Effector CD8-positive, alpha-beta T cell (primary cell): ENCODE measurements at places on chromosomes 2 and 18.

DNA sequence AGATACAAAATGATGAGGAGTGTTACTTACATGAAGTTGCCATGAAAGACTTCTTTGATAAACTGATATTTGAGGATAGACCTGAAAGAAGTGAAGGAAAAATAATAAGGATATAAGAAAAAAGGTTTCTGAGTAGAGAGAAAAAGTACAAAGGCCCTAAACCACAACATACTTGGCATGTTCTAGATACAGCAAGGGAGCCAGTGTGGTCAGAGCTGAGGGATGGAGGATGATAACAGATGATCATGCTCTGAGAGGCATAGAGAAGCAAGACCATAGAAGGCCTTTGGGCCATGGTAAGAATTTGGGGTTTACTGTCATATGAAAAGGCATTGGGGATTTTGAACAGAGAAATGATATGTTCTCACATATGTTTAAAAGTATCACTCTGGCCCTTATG lies 424.1 kb upstream of the CHST9 start:
- no peak for DNase-seq

DNA sequence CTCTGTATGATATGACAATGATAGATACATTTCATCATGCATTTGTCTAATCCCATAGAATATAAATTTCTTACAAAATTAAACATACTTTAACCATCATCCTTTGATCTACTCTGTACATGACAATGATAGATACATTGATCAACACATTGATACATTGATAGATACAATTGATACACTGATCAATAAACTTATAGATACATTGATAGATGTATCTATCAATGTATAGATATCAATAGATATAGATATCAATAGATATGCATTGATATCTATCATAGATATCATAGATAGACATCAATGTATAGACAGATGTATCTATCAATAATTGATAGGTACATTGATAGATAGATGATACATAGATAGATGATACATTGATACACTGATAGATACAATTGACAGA lies 105.4 kb downstream of the DYM start:
- DNase-seq, result no peak

GRCh38 chr2:224655006-224655537 lies 61.1 kb downstream of the CCDC195 start:
- DNase-seq, result no peak

GRCh38 chr2:18319987-18320386 lies 240.5 kb downstream of the RDH14 start:
- no peak for DNase-seq

- DNase-seq, result no peak
Measured at GRCh38 chr2:200741468-200742202, 70.1 kb upstream of the BZW1 start.

GRCh38 chr18:26034850-26035497 lies 55.4 kb downstream of the SS18 start:
- no peak for DNase-seq

- no peak for DNase-seq
Measured at GRCh38 chr2:228136027-228136426, 45.5 kb downstream of the SPHKAP start.

DNA sequence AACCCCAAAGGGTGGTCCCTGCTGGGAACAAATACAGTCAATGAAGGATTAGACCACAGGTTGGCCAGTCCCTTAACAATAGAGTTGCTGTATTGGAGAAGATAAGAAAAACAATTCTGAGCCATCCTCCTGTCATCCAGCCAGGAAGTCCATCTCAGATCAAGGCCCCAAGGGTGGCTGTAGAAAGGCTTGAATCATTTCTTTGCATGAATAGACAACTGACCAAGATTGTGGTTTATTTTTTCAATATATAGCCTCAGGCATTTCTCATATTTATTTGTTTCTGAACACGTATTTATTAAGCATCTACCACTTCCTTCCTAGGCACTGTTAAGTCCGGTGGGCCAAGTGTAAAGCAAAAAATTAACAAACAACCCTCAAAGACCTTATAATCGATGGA lies 274.4 kb upstream of the SLC14A2 start:
- no peak for DNase-seq

DNA sequence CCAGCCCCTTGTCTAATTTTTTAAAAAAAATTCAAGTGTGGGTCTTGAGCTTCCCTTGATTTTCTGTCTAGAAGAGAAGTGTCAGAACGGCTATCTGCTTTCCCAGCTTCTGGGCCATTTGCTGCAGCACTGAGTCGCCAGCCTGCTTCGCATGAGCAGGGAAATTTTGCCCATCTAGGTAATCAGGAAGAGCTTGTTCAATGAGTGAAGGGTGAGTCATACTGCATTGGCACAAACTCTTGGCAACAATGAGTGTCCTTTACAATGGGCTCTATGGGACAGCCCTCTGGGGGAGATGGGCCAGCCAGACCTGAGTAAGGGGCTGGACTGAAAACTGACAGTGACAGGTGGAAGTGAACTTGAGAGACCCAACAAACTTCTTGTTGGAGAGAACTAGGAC lies 2.4 kb upstream of the RNF144A start:
- DNase-seq, result no peak

- no peak for DNase-seq
Measured at GRCh38 chr2:128685841-128686496, 367.3 kb upstream of the HS6ST1 start.

DNA sequence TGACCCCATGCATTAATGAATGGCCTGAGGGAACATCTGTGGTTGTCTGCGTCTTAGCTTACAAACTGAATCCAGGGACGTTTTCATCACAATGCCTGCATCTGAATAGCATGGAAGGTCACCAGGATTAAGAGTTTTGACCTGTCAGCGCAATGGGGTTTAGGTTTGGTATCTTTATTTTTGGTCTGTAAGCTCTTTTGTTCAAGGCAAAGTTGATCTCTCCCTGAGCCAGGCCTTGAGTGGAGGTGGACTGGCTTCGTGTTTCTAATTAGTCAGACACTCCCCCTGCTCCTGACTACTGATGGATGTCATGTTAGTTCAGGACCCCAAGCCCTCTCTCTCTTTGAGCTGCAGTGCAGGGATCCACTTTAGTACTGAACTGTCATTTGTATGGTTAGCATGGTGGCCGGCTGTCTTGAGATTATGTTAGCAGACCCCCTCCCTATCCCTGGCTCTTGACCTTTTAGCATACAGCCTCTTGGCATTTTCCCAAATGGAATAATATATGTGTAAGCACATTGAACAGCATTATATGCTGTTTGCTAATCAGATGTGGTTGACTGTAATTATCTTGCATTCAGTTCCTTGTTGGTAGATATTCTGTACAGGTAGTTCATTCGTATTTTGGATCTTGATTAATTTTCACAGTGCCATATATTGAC lies 59.2 kb downstream of the LYPD6 start:
- no peak for DNase-seq

GRCh38 chr2:68732036-68732932 lies 2.3 kb upstream of the ARHGAP25 start:
- DNase-seq, result no peak

GRCh38 chr18:33873112-33873511 lies 295.1 kb downstream of the ASXL3 start:
- no peak for DNase-seq

- DNase-seq, result no peak
Measured at GRCh38 chr18:54952026-54952425, 7.2 kb downstream of the CCDC68 start.

GRCh38 chr2:241609859-241610793 lies 26.8 kb downstream of the THAP4 start:
- peak; percentile 85 for DNase-seq

DNA sequence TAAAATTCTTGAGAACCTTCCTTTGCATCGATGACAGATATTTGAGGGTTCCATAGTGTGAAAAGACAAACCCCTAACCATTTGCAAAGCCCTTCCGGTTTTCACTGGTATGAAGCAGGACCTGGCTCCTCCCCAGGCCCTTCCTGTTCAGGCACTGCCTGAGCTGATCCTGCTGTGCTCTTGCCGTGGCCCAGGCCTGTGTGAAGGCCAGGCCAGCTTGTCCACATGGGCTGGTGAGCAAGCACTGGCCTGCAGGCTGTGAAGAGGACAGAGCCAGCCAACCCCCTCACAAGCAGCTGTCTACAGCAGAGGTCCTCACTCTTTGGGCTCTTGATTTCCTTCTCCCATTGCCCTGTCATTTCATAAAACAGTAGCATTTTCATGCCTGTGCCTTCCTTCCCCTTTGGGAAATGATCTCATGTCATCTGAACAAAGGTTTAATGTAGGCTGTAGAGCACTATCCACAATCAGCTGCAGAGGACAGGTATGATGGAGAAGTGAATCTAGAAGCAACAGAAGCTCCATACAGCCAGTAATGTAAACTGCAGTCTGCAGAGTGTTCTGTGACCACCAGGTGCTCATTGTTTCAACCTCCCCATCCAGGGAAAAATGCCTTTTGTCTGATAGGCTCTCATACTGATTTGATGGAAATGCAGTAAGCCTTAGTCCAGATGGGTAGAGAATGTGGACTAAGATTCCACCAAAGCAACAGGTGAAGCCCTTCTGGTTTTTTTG lies 19.8 kb downstream of the MPHOSPH10 start:
- DNase-seq, result no peak

- DNase-seq, result no peak
Measured at GRCh38 chr2:240640939-240641338, 15.7 kb downstream of the GPR35 start.

DNA sequence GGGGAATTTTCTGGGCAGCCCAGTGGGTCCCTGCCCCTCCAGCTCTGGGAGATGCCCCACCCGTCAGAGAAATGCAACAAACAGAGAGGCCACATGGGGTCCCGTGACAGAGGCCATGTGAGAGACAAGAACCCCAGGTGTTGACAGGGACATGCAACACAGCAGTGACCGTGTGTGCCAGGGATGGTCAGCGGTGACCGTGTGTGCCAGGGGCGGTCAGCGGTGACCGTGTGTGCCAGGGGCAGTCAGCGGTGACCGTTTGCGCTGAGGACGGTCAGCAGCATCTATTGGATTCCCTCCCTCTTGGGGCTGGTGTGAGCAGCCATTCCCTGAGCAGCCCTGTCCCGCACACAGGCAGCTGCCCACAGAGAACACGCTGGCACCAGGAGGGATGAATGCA lies 146.6 kb upstream of the OTOS start:
- no peak for DNase-seq

DNA sequence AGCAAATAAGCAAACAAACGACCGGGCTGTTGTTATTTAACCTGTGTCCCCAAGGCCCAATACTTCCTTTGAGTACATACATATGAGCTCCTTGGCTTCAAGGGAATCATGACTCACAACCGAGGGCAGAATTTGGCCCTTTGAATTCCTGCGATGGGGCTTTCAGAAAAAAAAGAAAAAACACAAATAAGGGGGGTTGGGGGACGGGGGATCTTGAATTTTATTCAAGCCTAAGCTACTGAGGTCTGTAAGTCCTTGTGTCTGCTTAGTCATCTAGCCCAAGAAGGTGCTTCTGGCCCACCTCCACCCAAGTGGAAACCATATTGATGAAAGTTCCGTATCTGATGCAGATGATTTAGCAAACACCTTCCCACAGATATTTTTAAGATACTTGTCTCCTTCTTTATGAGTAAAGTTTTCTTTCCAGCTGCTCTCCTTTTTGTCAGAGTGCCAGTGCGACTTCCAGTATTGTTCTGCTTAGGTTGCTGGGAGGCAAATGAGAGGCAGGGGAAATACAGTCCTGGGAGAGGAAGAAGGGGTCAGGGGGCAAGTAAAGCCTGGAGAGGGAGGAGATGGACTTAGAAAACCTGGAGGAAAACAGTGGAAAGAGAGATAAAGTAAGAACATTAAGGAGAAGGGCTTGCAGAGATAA lies 169.6 kb downstream of the ZEB2 start:
- no peak for DNase-seq

- no peak for DNase-seq
Measured at GRCh38 chr2:74070991-74071390, 76.7 kb downstream of the BOLA3 start.

GRCh38 chr18:28161608-28162599 lies 15.0 kb downstream of the CDH2 start:
- no peak for DNase-seq

GRCh38 chr18:66159451-66159850 lies 408.6 kb downstream of the CDH7 start:
- DNase-seq, result no peak

- DNase-seq, result no peak
Measured at GRCh38 chr2:133755480-133756300, 187.4 kb upstream of the NCKAP5 start.

DNA sequence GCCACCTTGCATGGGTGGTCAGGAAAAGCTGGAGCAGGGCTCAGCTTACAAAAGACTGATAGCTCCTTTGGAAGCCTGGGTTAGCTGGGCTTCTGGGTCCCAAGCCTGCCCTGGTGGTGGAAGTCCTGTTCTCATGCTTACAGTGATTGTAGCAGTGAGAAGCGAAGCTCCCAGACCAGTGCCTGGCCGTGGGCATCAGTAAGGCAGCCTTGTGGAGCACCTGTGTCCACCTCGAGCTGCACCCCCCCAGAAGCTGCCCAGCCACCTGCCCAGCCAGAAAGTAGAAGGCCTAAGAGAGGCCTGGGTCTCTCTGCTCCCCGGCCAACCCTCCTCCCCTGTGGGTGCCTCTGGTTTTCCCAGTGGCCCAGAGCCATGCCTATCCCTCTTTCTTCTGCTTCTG lies 10.5 kb downstream of the GLI2 start:
- DNase-seq, result no peak

GRCh38 chr2:120454654-120455385 lies 108.9 kb downstream of the INHBB start:
- no peak for DNase-seq

- no peak for DNase-seq
Measured at GRCh38 chr2:75949385-75950030, 238.8 kb upstream of the GCFC2 start.

- DNase-seq, result no peak
Measured at GRCh38 chr18:57748770-57749603, 54.1 kb downstream of the ATP8B1 start.

DNA sequence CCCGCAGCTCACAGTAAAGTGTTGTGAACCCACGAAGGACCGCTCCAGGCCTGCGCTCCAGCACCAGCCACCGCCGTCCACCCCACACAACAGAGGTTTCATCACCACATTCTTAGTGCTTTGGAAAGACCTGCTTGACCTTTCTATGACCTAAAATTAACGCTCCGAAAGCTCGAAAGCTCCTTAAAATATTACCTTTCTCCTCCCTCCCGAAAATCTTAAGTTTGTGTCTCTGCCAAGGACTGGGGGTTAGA lies 149.2 kb downstream of the TWIST2 start:
- DNase-seq, result no peak

- DNase-seq, result no peak
Measured at GRCh38 chr2:172437419-172438341, 10.3 kb downstream of the ITGA6 start.

GRCh38 chr2:61694312-61695274 lies 156.4 kb upstream of the XPO1 start:
- peak; percentile 85 for DNase-seq

- no peak for DNase-seq
Measured at GRCh38 chr18:56509656-56510055, 128.7 kb downstream of the TXNL1 start.

- no peak for DNase-seq
Measured at GRCh38 chr18:8354304-8354703, 254.9 kb upstream of the RAB12 start.

DNA sequence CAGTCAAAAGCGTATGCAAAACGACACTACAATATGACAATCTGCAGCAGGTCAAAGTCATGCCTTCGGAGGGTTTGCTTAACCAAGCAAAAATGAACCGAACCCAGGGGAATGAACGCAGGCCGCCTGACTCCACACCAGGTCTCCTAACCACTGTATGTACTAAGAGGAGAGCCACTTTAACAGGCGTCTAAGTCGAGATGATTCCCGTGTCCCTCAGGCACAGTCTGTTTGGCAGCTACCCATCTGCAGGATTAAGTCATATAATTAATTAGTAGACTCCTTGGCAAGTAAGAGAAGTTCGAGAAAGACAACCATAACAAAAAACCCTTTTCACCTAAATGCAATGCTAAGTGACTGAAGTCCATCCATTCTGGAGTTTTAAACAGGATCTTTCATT lies 15.2 kb downstream of the CYB5A start:
- no peak for DNase-seq

GRCh38 chr2:103785432-103785831 lies 1023.6 kb downstream of the TMEM182 start:
- no peak for DNase-seq
